ENCODE measurements at places on chromosomes 7 and 10.

DNA sequence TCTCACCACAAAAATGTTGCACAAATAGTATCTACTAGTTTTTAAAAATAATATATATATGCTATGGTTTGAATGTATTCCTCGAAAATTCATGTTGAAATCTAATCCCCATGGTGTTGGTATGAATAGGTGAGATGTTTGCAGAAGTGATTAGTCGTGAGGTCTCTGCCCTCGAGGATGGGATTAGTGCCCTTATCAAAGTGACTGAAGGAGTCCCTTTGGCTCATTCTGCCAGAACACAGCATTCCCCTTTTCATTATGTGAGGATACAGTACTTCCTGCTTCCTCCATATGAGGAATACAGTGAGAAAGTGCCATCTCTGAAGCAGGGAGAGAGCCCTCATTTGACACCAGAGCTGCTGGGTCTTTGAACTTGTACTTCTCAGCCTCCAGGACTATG is 777.5 kb upstream of the LRRTM3 start:
- no peak for DNase-seq

- no peak for DNase-seq
Observed at GRCh38 chr7:122487131-122487530, 182.6 kb upstream of the FEZF1 start.

DNA sequence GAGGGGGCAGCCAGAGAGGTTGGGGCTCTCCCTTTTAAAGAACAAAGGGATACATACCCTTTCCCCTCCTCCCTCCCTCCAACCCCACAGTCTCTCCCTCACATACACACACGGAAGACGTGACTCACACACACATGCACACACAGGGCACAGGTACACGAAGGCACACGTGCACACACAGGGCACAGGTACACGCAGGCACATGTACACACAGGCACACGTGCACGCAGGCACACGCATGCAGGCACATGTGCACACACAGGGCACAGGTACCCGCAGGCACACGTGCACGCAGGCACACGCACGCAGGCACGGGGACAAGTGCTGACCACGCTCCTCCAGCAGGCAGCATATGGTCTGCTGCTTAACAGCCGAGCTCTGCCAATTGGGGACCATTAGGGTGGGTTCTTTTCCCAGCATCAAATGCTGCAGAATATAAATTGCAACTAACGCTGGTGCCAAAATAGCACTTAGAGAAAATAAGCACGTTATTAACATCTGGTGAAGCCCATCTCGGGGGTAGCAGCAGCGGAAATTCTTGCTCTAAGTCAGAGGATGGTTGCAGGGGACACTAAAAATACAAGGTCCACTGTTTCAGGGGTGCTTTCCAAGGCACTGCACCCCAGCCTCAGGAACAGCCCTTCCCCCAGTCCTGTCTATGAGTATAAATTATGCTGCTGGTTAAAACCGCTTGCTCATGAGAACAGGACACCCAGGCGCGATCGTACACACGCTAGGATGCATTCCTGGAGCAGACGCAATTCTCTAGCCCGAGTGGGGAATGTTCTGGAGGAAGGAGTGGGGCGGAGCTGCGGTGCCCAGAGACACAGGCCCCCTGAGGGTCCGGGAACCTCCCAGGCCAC is 55.2 kb upstream of the TNRC18 start:
- DNase-seq, result peak; percentile 72

DNA sequence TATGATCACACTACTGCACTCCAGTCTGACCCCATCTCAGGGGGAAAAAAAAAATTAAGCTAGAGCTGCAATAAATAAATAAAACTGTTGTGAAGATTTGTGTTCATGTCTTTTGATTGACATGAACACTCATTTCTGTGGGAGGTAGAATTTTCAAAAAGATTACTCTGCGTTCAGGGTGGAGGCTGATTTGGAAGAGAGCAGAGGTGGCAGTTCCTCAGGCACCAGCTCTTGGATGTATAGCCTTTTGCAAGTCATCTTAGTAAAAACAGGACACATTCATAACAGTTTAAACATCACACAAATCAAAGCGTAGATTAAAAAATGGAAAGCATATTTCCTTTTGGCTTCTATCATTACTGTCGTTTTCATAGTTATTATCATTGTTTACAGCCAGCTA is 243.5 kb upstream of the LRGUK start:
- no peak for DNase-seq

DNA sequence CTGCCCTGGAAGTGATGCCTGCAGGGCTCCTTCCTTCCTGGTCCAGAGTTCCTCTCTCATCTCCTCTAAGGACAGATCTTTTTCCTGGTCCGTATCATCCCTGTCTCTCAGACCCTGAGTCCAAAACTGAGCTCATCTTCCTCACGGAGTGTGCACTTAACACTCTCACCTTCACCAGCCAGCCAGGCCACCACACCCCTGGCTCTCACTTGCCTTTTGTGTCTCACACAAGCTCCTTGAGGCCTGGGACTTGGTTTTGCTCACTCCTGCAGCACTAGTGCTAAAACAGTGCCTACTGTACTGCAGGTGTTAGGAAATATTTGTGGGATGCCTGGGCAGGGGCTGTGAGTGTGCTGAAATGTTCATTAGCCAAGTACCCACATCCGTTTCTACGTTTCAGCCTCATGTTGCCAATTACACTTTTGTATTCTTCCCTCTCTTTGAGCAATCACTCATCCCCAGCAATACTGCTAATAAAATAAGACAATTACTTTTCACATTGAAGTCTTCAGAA is 21.4 kb upstream of the PARP12 start:
- no peak for DNase-seq

DNA sequence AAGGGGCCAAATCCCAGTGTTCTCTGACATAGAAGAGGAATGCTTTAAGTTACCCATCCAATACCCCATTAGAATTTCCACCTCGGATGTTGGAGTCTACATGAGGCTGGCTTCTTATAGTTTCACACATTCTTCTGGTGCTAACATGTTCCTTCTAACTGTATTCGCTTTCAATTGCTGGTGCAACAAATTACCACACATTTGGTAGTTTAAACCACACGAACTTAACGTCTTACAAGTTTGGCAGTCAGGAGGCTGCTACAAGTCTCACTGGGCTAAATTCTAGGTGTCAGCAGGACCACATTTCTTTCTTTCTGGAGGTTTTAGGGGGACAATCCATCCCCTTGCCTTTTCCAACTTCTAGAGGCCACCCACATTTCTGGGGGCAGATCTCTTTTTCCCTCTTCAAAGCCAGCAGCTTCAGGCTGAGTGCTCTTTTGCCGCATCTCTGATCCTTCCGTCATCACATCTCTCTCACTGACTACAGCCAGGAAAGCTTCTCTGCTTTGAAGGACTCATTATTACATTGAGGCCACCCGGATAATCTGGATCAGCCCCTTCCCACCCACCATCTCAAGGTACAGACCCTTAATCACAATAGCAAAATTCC is 5.1 kb upstream of the MACC1 start:
- DNase-seq, result no peak

- DNase-seq, result no peak
Observed at GRCh38 chr7:112192236-112193154, 13.7 kb downstream of the DOCK4 start.

DNA sequence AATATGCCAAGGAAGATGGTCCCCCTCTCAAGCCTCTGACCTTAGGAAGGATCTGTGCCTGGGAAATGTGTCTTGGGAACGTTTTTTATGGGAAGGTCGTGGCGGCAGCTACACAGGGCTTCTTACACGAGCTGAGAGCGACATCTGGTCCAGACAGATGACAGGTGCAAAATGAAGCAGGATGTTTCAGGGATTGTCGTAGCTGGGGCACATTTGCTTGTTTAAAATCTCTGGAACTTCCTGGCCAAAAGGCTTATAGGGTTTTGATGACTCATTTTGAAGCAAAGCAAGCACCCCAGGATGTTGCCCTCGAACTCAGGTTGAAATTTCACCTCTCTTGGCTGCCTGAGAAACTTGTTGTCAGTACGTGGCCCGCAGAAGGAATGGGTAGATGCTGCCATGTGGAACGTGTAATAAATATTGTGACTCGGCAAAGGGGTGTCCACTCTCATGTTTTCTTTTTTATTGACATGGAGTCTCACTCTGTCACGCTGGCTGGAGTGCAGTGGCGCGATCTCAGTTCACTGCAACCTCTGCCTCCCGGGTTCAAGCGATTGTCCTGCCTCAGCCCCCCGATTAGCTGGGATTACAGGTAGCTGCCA is 117.5 kb downstream of the CAMK1D start:
- no peak for DNase-seq

DNA sequence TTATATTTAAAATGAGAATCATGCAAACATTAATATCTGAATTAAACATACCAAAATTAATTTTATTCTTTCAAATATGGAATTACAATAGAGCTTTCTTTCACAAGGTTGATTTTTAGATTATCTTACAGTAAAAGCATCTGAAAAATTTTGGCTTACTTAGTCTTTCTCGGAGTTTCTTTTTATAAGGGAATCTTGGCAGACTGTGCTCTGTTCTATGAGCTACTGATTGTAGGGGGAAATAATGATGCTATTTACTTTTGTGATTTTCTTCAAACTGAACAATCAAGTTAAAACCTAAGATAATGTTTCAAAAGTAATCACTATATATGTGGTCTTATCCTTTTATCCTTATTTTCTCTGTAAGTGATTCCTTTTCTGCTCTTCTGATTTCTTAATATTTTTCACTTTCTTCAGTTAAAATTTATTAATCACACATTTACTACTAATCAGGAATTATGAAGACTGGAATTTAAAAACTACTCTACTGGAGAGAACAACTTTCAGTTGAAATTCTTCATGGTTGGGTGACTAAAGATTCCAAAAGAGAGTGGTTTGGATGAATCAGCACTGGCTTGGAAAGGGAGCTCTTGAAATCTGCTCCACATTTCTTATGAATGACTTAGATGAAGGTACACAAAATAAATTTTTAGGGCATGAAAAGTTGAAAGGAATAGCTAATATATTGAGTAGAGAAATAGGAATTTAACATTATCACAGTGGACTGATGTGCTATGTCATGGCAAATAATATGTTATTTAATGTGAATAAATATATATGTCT is 103.9 kb downstream of the PPP1R9A start:
- DNase-seq, result peak; percentile 23

DNA sequence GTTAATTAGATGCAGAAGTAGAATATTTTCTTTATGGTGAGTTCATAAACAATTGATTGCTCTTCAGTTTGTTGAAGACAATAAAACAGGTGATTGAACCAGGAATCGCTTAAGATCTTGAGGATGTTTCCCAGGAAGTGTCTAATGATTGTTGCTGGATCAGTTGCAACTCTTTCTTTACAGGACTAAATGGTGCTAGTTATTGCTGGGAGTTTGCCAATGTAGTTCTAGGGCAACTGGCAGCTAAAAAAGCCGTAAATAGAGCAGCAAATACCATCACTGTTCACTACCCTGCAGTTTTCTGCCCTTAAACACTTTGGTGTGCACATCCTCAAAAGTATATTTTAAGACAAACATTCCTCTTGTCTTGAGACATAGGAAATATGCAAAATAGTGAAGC is 119.2 kb upstream of the ANK3 start:
- DNase-seq, result no peak

DNA sequence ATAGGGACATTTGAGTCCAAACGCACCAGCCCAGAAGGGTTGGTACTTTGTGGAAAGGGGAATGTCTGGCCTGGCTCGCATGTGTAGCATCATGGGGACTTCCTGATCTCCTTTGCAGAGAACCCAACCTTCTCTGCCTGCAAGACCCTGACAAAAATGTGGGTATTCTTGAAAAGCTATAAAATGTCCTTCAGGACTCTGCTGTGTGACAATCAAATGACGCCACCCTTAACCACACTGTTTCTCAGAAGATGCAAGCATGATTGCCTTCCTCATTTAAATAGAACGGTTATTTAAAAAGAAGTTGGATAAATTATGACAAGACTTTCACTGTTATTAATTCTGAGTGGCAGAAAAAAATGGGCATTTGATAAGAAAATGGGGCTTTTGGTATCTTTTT is 15.1 kb upstream of the GPR15LG start:
- DNase-seq, result no peak

DNA sequence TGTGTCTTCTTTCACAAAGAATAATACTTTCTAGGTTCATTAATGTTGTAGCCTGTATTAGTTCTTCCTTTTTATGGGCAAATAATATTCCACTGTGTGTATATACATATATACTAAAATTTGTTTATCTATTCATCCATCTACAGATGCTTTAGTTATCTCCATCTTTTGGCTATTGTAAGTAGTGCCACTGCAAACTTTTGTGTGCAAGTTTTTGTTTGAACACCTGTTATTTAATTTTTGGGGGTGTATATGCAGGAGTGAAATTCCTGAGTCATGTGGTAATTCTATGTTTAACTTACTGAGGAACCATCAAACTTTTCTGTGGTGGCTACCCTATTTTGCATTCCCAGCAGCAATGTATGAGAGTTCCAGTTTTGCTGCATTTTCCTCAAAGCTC is 37.7 kb upstream of the AGR3 start:
- DNase-seq, result no peak

DNA sequence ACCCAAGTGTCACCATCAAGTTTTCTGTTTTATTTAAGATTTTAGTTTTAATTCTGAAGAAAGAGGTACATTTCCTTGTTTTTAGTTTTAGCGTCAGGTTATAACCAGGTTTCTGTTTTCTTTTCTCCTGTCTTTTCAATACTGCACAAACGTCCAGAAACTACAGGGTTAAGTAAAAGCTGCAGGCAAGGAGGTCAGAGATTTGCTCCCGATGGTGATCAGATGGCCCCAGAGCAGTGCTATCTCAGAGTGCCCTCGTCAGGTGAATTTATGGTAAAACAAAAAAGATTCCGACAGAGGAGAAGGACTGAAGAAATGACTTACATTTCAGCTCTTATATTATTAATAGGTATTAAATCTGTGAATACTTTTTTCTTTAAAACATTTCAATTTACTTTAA is 128.2 kb downstream of the STRA8 start:
- DNase-seq, result no peak

GRCh38 chr10:69749178-69750010 is 52.3 kb upstream of the COL13A1 start:
- no peak for DNase-seq

GRCh38 chr7:120941856-120942255 is 8.7 kb upstream of the ING3 start:
- no peak for DNase-seq

- no peak for DNase-seq
Observed at GRCh38 chr10:98370831-98371820, 43.9 kb downstream of the PYROXD2 start.

DNA sequence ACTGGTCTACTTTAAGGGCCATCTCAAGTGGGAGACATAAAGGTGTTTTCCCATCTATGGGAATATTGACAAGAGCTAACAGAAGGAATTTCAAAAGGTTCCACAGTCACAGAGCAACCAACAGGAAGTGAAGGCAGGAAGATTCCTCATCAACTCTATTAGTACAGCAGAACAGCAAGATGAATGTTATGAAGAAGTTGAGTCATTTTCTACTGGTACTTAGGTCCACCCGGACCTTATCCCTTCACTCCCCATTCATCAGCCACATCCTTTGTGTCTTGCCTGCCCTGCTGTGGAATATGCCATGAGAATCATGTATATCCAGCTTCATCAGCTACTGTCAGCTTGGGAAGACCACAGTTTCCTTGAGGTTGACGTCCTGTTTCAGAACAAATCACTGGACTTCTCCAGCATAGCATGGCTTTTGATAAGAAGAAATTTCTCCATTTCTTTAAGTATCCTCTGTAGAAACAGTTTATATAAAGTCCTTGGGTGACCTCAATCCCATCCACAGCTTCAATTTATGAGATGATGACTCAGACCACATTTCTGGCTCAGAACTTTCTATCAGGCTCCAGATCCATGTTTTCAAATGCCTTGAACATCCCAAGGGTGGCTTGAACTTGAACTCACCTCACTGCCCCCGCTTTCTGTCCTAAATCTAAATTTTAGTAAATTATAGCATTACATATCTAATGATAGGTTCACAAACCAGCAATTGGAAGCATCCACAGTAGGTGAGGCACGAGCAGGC is 84.9 kb upstream of the AGK start:
- DNase-seq, result no peak

- DNase-seq, result no peak
Observed at GRCh38 chr10:12702215-12702770, 299.2 kb downstream of the CCDC3 start.
